WERI-Rb-1 (cell line): ENCODE measurements at places on chromosomes 12 and 14.
A peak's percentile ranks its signal among the peaks of the same experiment; 100 is the strongest.

GRCh38 chr14:76993752-76994151 is 34.8 kb downstream of the IRF2BPL start:
- DNase-seq: no peak

DNA sequence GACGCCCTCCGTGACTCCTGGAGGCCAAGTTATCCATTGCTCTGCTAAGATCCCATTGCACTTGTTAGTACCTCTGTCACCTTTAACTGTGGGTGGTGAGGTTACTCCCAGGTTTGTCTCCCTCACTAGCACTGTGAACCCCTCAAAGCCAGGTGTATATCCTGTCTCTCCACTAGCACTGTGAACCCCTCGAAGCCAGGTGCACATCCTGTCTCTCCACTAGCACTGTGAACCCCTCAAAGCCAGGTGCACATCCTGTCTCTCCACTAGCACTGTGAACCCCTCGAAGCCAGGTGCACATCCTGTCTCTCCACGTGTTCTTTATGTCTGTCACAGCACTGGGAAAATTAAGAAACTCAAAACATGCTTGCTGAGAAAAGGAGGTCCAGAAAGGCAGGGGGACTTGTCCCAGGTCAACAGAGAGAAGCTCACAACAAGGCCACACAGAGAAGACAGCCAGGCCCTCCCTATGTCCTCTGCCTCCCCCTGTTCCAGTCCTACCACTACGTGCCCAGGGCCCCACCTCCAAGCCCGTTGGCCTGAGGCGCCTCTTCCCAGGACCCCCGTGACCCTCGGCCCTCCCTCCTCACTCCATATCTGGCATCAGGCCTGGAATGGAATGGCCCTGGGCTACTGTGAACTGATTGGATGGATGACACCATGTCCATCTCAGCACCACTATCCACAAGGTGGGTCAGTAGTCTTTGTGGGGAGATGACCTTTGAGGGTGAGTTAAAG is 26.4 kb upstream of the FKBP4 start:
- DNase-seq: no peak

DNA sequence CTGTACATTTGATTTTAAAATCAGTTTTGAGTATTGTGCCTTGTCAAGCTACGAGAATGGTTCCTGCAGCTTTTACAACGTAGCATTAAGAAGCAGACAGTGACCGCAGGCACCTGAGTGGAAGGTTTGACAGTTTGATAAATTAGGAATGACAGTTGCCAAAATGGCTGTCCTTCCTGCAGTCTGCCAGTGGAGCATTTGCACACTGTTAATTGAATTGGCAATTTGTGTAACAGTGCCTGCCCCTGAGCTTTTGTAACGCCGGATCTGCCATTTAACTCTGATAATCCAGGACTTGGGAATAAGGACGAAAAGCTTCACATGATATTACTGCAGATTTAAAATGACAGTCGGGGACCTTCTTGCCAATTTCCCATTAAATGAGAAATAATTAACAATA is 385.3 kb downstream of the NPAS3 start:
- DNase-seq: peak; percentile 76

GRCh38 chr12:6321905-6322304 is 11.4 kb downstream of the PLEKHG6 start:
- DNase-seq: no peak

GRCh38 chr14:100398044-100398443 is 74.9 kb downstream of the SLC25A47 start:
- no peak for DNase-seq

DNA sequence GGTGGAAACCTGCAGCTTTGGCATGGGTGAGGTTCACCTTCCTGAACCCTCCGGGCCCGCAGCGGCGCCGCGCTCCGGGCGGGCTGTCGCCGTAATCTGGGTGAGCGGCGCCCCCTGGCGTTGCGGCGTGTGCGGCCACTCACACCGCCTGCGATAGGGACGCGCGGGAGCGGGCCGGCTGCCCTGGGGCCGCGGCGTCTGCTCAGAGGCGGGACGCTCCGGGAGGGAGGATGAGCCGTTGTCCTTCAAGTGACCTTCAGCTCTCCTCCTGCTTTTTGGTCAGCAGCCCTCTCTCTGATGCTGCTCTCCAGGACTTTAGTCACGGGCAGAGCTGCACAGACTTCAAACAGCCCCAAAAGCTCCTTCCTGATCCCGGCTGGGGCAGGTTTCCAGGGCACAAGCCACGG is 211.7 kb upstream of the FKBP4 start:
- DNase-seq: peak; percentile 69

- no peak for DNase-seq
Observed at GRCh38 chr12:111451649-111452129, 46.0 kb downstream of the SH2B3 start.

- no peak for DNase-seq
Observed at GRCh38 chr12:3336606-3337311, 154.2 kb upstream of the PRMT8 start.

DNA sequence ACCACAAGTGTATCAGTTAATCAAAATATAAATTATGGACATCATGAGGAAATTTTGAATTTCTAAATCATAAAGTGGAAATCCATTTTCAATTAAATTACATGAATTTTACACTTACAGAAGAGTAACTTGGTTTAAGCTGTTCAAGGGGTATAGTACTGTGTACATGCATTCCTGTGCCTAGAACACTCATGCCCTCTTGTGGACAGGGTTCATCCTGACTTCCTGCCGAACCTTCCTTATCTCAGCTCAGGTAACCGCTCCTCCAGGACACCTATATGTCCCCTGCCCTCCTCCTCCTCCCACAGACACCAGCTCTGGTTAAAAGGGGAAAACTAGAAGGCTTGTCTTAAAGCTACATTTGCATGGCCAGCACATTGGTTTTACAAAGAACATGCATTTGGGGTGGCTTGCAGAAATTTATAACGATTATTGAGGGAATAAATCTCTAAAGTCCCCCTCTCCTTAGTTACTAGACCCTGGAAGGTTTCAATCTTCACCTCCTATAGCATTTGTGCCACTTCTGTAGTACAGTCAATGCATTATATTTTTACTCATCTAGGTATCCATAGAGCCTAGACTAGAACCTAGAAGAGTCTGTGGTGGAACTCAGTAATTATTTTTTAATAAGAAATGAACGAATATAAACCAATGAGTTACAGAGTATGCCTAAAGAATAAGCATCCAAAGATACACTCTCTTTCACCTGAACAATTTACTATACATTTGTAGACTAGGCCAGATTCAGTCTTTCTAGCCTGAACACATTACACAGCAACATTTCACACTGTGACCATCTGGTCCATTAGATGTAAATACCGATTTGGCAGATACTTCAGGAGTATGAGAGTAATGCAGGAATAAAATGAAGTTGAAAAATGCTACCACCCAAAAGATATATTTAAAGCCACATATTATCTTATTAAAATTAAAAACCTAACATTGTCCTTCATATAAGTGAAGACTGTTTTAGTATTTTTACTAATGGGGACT is 345.6 kb downstream of the PAWR start:
- peak; percentile 58 for DNase-seq

- DNase-seq: no peak
Observed at GRCh38 chr14:57087841-57088240, 180.9 kb downstream of the EXOC5 start.

DNA sequence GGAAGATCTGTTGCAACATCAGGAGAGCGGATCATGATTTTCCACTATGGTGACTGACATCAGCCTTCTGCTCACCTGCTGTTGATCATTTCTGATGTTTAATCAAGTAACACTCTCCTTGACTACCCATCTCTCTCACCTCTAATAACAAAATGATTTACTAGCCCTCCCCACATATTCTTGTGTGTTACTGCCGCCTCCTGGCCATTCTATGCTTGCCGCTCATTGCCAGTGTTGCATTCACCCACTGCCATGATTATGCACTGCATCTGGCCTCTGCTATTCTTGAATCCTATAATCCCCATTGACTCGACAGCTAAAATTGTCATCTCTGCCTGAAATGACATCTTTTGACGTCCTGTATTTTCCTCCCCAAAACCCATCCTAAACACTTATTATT is 113.8 kb downstream of the RERGL start:
- DNase-seq: peak; percentile 24
